ENCODE measurements at places on chromosomes 6 and 20.
A peak's percentile ranks its signal among the peaks of the same experiment; 100 is the strongest.

DNA sequence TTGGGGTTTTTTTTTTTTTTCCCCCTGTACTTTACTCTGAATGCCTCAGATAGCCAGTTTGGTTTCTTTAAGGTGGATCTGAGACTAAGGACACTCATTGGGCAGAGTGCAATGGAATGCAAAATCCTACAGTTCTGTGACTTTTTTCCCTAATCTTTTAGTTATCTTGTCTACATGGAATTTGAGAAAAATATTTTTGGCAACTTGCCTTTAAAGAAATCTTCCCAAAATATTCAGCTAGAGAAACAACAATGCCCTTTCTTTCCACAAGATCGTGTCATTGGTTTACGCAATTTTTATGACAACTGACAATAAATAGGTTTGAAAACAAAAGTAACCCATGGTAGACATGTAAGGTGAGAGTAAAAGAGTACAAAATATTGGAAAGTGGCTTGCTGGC is 171.7 kb upstream of the LAMP5 start:
- DNase-seq: no peak

DNA sequence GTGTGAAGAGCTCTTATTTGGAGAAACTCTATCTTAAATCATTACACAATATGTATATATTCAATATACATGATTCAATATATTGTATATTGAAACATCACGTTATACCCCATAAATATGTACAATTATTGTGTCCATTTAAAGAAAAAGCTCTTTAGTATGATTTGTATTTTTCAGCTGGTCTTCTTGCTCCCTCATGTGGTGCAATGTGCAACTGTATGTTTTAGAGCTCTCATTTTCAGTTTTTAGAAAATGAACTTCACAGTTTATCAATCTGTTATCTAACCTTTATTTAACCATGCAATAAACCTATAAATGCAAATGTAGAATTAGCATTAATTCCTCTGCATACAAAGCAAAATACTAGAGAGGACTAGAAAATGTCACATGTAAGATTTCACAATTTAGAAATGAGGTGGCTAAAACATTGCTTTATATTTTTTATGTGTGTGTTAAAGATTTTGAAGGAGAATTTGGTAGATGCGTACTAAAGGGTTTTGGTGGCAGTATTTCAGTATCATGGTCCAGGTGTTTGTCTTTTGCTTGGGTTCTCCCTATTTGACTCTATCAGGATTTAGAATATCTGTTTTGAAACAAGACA is 167.1 kb downstream of the PHF3 start:
- no peak for DNase-seq

GRCh38 chr6:110217266-110217665 is 37.0 kb downstream of the CDC40 start:
- DNase-seq: no peak

DNA sequence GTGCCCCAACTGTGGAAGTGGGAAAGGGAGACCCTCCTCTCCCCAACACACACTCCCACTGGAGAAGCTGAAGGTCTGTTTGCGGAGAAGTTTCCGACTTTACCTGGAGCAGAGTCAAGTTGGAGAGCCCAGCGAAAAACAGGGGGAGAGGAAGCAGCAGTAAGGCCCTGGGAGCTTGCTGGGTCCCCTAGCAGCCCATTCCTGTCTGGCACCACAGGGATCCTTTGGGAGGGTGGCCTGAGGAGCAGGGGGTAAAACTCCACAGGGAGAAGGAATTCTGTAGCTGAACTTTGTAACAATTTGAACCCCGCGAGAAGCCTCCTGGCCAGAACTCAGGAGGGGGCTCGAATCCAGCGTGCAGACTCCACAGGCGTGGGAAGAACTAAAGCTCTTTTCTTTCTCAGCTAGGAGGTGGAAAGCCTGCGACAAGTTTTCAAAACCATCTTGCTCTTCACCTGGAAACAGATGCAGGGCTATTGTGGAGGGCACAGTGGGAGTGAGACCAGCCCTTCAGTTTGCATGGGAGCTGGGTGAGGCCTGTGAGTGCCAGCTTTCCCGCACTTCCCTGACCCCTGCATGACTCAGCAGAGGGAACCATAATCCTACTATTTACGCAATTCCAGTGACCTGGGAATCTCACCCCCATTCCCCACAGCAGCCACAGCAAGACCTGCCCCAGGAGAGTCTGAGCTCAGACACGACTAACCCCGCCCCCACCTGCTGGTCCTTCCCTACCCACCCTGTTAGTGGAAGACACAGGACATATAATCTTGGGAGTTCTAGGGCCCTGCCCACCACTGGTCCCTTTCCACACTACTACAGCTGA is 25.8 kb downstream of the SERPINB9 start:
- DNase-seq: no peak

- DNase-seq: no peak
These were observed 28.0 kb downstream of the RREB1 start for GRCh38 chr6:7135755-7136154.

DNA sequence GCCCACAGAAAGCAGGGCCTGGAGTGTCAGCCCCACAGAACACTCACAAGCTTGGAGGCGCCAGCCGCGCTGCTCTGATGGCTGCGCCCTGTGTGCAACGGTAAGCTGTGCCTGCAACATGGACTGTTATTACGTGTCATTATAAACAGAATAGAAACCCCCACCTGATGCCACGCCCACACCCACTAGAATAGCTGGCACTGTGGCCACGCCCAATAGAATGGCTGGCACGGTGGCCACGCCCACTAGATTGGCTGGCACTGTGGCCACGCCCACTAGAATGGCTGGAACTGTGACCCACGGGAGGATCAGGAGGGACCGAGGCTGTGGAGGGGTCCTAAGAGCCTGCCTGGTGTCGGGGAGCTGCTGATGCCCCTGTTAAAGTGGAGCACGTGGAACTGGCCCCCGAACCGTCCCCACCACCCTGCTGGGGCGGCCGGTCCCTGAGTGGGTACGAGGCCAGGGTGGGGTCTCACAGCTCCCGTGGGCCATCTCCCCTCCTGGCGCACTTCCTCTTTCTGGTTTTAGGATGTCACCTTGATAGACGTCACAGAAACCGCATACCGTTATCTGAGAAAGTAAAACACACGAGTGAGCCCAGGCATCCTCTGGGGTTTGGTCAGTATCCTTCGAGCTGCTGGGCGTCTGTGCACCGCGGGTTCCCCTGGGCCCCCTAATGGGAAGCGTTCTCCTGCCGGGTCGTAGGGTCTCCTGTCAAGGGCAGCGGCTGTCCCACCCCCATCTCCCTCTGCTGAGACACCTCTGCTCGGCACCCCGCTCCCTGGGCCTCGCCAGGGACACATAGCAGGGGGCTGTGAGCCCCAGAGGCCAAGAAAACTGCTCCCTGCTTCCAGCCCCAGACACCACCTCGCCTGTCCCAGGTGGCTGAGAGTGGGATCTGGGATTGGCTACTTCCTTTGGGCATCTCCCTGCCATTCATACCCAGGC is 25.4 kb downstream of the SLC17A9 start:
- peak; percentile 88 for DNase-seq

- no peak for DNase-seq
These were observed 539.4 kb upstream of the BTBD3 start for GRCh38 chr20:11378252-11378651.

DNA sequence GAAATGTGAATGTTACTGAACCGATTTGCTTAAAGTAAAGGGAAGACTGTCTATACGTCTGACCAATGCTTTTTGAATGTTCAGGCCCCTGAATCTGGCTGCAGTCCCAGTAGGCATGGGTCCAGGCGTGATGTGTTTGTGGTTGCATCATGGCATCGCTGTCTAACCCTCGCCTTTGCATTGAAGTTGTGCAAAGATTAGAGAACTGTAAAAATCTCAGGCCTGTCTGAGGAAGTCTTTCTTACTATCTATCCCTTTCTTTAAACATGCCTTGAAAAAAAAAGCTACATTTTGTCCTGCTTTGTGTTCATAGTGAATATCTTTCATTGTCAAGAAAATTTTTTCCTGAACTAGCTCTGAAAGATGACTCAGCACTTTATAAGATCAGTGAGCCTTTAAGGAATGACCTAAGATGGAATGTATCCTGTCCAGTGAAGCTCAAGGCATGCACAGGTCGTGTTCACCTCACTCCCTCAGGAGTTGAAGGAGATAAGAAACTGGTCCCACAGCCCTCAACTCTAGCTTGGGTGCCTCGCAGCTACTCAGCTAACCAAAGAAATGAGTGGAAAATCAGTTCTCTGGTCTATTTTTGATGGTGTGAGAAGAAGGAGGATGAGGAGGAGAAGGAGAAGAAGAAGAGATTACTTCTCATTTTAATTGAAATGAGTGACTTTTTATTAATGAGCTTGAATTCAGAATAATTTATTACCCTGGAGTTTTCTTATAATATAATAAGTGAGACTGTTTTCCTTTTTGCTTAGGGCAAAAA is 48.6 kb downstream of the TPD52L1 start:
- no peak for DNase-seq

DNA sequence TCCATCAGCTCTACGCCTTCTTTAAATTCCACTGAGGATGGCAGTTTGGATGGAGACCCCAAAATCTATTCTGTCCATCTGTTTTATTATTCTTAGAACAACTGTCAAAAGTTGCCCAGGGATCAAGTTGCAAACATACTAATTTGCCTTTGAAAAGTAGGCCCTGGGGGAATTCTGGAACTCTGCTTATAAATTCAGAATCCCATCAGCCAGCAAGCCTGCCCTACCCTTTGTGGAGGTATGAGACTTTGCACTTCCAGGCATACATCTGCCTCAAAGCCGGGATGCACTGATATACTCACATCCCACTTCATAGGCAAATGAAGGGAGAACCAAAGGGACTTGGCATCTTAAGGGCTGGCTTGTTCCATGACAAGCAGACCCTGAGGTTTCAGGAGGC is 93.6 kb downstream of the INSM1 start:
- DNase-seq: no peak

- no peak for DNase-seq
These were observed at the start of gene NKAIN2 for GRCh38 chr6:123803504-123804013. TSS of gene NKAIN2 (plus strand) at chr6:123803865.

DNA sequence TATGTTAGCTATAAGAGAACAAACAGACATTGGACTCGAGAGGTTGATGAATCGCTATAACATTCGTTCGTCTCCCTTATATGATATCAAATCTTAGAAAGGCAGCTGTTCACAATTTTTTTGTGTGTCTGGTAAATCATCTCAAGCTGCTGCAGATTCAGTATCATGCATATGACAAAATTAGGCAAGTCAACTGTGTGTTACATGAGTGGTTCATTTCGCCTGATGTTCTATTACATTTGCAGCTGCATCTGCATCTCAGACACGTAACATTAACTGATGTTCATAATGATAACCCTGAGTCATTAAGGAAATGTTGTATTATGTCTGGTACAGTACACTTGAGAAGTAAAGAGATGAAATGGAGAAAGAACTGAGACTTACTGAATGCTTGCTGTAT is 92.1 kb downstream of the NKAIN2 start:
- DNase-seq: no peak

GRCh38 chr6:30542404-30542725 is 13.9 kb downstream of the GNL1 start:
- DNase-seq: peak; percentile 62

DNA sequence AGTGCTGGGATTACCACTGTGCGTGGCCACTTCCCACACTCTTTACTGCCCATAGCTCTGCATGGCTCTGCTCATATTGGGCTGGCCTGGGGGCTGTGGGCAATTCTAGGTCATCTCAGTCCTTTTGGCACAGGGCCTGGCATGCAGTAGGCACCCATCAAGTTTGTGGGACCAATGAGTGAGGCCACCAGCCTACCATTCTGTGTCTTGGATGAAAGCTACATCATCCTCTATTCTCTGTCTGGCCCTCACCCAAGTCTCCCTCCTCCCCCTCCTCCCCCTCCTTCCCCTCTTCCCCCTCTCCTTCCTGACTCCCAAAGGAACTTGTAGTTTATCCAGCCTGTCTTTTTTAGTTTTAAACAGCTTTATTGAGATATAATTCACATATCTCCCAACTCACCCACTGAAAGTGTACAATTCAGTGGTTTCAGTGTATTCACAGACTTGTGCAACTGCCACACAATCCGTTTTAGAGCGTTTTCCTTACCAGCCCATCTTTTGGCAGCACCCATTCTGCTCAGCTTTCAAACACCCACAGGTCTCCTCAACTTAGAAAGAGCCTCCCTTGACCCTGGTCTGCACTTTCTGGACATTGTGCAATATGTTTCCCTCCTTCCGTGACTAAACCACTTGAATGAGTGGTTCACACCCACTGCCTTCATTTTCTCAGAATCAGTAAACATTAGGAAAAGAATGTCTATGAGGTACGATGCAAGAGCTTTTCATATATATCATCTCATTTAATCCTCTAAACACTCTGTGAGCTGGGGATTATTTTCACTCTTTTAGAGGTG is 21.5 kb upstream of the MRPS18A start:
- peak; percentile 14 for DNase-seq

DNA sequence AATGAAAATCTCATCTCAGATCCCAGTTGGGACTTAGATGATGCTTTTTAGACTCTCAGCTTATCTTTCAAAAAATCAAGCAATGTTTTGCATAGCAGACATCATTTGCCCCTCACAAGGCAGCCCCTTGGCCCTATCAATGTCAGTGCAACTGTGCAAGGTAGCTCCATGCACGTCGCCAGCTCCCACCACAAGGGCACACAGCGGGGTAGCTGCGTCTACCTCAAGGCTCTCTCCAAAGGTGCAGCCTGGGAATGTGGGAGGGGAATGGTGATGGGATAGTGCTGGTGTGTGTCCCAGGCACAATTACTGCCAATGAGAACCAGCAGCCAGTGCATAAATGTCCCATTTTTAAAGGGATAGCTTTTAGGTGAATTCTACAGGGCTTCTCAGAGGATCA is 137.5 kb upstream of the SYNDIG1 start:
- DNase-seq: no peak

GRCh38 chr6:106273087-106273486 is 52.5 kb downstream of the ATG5 start:
- peak; percentile 8 for DNase-seq

- DNase-seq: no peak
These were observed 50.0 kb downstream of the CDKAL1 start for GRCh38 chr6:20584100-20584731.

DNA sequence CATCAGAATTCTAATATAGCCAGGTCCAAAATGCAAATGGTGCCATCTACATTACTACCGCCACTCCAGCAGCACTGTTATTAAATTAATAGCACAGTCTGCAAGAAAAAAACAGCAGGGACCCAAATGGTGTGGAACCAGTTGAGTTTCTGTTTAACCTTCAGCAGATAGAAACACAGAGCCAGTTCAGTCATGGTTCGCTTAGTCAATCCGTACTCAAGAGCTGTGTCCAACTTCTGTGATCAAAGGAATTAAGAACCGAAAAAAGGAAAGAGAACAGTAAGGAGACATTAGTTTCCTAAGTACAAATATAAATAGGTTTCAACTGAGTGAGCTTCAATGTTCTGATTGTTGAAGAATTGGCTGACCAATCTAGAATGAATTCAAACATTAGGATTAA is 107.7 kb downstream of the TRDN start:
- DNase-seq: no peak

DNA sequence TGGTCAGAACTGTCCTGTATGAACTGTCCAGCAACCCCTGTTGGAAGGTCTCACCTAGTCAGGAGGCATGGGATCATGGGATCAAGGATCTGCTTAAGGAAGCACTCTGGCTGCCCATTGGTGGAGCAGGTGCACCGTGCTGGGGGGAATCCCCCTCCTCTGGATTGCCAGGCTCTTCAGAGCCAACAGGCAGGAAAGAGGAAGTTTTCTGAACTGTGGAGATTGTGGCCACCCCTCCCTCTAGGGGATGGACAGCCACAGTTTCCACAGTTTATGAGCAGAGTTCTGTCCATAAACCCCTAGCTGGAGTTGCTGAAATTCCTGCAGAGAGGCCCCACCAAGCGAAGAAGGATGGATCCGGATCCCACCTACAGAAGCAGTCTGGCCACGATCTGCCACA is 13.0 kb upstream of the HLA-DQB1 start:
- DNase-seq: no peak

- DNase-seq: no peak
These were observed 62.3 kb downstream of the MAP7 start for GRCh38 chr6:136487759-136488425.
